ENCODE measurements at places on chromosomes 12 and 14.

DNA sequence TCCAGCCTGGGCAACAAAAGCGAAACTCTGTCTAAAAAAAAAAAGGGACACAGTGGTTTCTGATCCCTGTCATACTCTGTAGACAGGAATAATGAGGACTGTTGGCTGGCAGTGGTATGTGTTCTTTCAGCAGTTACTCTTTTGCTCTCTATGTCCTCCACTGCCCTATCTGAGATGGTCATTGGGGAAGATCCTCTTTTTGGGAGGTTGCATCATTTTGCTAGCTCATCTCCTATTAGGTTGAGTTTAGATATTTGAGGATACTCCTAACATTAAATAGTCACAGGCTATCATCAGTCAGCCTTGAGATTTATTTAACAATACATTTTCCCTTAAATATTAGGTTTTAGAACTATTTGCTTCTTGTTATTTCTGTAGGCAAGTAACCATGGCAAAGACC lies 5.9 kb upstream of the CCDC91 start:
- peak; percentile 17 for DNase-seq

- DNase-seq: no peak
These were observed 92.4 kb downstream of the TPH2 start for GRCh38 chr12:72031066-72031465.

DNA sequence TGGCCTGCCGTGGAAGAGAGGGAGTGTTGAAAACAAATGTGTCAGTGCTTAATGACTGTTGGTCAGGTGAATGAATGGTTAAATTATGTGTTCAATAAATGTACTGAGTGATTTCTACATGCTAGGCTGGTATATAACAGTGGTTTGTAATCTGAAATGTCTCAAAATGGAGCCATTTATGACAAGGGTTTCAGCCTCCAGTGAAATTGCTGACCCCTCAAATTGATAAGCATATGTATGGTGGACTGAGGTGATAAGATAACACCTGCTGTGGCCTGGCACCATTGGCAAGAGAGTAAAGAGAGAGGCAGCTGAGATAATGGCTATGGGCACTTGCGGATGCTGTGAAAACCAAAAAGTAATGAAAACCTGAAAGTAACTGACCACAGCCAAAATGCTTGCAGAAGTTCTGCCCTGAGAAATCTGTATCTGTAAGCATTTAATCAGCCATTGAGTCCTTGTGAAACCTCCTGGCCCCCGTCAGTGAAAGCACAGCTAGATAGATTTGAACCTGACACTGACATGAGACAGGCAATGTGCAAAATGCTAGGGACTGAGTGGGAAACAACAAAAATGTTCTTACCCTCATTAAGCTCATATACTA lies 1.4 kb upstream of the BCAT1 start:
- peak; percentile 40 for DNase-seq

DNA sequence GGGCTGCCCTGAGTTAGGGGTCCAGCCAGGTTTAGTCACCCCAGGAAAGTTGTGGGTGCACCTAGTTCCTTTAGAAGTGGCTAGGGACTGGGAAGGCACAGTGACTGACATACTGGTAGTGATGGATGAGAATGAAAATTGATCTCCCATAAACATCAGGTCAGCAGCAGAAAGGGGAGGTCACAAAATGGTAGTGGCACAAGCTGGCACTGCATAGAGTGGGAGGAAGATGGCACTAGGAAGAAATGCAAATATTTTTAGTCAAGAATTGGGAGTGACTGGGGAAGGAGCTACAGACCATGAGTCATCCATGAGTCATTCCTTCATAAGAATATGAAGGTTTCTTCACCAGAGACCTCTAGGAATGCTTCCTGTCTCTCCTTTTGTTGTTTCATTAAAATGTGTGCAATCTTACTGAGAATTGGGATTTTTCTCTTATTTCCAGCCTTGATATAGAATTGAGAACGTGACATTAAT lies 198.3 kb upstream of the AMIGO2 start:
- peak; percentile 53 for DNase-seq

GRCh38 chr14:59126714-59127436 lies 61.6 kb upstream of the DAAM1 start:
- DNase-seq: peak; percentile 47

Data from suppressor macrophage (primary cell).